Aorta (tissue), 5 donors: ENCODE measurements at places on chromosomes 4 and X. TPM values are rescaled to one million over a fixed set of nuclear protein-coding genes. Genes with fewer than 3 reads are reported as not detected.

The AKAP4 gene
- not detected for total RNA-seq

The SORBS2 gene
- 289 TPM for total RNA-seq

The HADH gene
- total RNA-seq: 38.2 TPM

The CXXC4 gene
- total RNA-seq: 0.93 TPM

The PTPN13 gene
- 12.7 TPM for total RNA-seq

The HSPA4L gene
- total RNA-seq: 12.6 TPM

The OR13H1 gene
- not detected for total RNA-seq

The PRKG2 gene
- 0.23 TPM for total RNA-seq

The EPGN gene
- total RNA-seq: not detected

The MND1 gene
- 0.81 TPM for total RNA-seq

The CORIN gene
- 0.52 TPM for total RNA-seq

The CCNA2 gene
- total RNA-seq: 0.88 TPM

The PGRMC1 gene
- 79.0 TPM for total RNA-seq

The MAGEA8 gene
- total RNA-seq: not detected

The BEX1 gene
- 0.48 TPM for total RNA-seq

The SPANXN3 gene
- not detected for total RNA-seq

The UCP1 gene
- total RNA-seq: not detected

The PDGFRA gene
- total RNA-seq: 167 TPM

The NPNT gene
- total RNA-seq: 354 TPM

The ABCG2 gene
- 3.5 TPM for total RNA-seq

The ZNF630 gene
- total RNA-seq: 7.7 TPM

The PNCK gene
- total RNA-seq: 4.3 TPM

The GTPBP6 gene
- 34.7 TPM for total RNA-seq

The SMIM10 gene
- 11.8 TPM for total RNA-seq

The WDR13 gene
- 110 TPM for total RNA-seq

The ADGRG4 gene
- 1.5 TPM for total RNA-seq

The JAKMIP1 gene
- total RNA-seq: 0.23 TPM

The RTL5 gene
- total RNA-seq: 13.9 TPM

The UGT2B10 gene
- total RNA-seq: not detected

The NHS gene
- 28.2 TPM for total RNA-seq

The ABLIM2 gene
- total RNA-seq: 20.2 TPM

The NPY1R gene
- total RNA-seq: 56.4 TPM

The TMEM184C gene
- total RNA-seq: 23.1 TPM
